ENCODE measurements at places on chromosomes 12 and 14. TPM values are rescaled to one million over a fixed set of nuclear protein-coding genes. Genes with fewer than 3 reads are reported as not detected.

The HOXC10 gene
- polyA plus RNA-seq: not detected

The CCDC177 gene
- not detected for polyA plus RNA-seq

The P2RX2 gene
- not detected for polyA plus RNA-seq

The SLC15A4 gene
- polyA plus RNA-seq: 5.4 TPM

The MDGA2 gene
- not detected for polyA plus RNA-seq

Data from CD14-positive monocyte (primary cell).